ENCODE measurements at places on chromosomes 6 and 20. TPM values are rescaled to one million over a fixed set of nuclear protein-coding genes. Genes with fewer than 3 reads are reported as not detected.

DNA sequence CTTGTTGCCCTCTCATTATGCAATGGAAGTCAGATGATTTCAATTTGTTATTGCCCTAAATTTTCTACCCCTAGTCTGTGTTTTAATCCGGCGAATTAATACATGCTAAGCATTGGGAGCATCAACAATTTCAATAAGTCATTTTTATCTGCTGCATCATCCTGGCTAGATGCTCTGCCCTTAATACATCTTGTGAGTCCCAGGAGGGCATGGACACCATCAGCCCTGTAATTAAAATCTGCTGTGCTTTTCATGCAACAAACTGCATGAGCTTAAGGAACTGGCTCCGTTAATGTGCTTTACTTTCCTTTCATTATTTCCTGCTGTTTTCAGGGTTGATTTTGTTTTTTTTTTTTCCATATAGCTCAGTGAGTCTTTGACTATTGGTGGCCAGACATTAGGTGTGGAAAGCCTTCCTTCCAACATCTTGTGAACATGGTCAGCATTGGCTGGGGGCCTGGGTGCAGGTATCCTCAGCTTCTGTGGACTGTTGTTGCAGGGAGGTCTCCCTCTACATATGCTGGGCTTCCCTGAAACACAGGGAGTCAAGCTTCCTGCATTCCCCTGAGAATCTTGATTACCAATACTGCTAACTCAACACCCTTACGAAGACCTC, 8.5 kb upstream of the PBOV1 start:
- no peak for ATAC-seq

- no peak for ATAC-seq
These were observed 29.3 kb downstream of the PPARD start for GRCh38 chr6:35371494-35372262.

GRCh38 chr6:120608826-120609225, 725.5 kb downstream of the TBC1D32 start:
- ATAC-seq, result no peak

DNA sequence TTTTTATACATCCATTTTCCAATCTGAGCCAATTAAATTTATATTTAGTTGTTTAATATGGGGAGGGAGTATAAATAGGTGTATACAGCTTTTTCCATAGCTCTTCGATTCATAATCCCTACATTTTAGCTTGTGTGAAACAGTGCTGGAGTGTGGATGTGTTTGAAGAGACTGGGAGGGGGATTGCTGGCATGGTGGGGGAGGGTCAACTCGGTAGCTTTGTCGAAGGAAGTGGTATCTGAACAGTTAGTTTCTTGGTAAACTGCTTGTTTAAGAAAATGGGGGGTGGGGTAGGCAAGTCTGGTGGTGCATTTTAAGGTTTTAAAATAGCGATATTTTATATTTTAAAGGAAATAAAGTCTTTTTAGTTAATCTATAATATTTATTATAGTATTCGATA, 1.4 kb upstream of the LIN28B start:
- ATAC-seq, result no peak

GRCh38 chr20:59645761-59646171, 41.4 kb downstream of the PHACTR3 start:
- no peak for ATAC-seq

CRIP3 gene
- not detected for total RNA-seq

DNA sequence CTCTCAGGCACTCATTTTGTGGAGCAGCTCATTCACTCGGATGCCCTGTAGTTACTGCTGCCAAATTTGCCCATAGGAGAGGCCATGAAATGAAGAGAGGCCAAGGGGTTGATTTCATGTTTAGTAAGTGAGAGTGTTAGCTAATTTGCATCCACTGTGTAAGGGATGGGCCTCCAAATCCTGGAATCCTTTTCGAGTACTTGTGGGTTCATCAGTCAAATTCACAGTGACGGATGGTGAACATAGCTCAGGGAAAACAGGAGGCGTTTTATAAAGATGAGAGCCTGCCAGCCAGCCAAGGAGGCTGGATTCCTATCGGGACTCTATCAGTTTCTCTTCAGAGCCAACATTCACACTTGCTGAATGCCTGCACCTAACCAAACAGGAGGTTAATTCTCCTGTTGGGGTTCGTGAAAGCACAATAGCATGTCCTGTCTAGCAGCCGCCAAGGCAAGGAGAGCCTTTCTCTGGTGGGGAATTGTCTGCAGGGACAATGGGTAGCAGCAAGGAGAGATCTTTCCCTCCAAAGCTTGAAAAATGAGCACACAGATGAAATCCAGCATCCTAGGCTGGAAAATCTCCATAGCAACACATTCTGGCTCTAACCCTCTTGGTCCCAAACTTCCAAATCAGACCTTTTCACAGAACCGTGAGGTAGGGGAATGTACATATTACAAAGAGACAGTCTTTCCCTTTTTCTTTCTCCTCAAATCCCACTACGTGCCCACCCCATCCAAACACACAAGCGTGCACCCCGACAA, 231.4 kb upstream of the ECI2 start:
- ATAC-seq, result no peak

DNA sequence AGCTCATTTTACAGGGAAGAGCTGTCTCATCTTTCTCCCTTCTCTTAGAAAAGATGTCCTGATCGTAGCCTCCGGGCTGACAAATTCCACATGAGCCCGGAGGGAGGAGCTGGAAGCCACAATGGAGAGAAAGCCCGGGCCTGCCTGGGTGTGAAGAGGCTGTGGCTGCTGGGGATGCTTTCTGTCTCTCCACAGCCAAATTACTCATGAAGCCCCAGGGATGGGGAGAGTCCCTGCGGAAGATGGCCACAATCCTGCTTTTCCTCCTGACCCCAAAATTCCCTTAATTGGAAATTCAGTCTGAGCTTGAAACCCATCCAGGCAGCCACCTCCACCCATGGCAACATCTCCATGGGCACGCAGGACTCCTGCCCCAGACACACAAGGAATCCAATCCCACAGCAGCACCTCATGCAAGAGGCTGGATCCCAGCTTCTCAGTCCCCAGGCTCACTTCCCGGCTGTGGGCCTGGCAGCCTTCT, 32.4 kb downstream of the JPH2 start:
- ATAC-seq, result peak; percentile 42

GRCh38 chr6:36774331-36774730, 64.9 kb downstream of the CPNE5 start:
- no peak for ATAC-seq

Data from gastroesophageal sphincter (tissue), 4 donors.